AG09319 (cell line): ENCODE measurements at places on chromosomes 2 and 18.

GRCh38 chr18:45415614-45416013 lies 199.7 kb upstream of the SLC14A2 start:
- no peak for DNase-seq

DNA sequence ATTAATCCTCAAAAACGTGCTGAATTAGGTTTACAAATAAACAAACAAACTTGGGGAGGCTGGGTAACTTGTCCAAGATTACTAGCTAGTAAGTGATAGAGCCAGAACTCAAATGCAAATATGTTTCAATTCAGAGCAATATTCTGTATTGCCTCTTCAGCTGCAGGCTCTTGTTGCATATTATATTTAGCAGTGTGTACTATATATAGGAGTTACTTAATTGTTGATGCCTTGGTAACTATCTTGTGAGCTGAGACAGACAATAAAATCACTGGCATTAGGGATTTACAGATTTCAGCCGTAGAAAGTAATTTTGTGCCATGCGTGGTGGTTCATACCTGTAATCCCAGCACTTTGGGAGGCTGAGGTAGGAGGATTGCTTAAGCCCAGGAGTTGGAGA lies 10.2 kb upstream of the ANKRD12 start:
- no peak for DNase-seq

- DNase-seq = no peak
Observed at GRCh38 chr2:238652771-238653157, 195.1 kb upstream of the TWIST2 start.

DNA sequence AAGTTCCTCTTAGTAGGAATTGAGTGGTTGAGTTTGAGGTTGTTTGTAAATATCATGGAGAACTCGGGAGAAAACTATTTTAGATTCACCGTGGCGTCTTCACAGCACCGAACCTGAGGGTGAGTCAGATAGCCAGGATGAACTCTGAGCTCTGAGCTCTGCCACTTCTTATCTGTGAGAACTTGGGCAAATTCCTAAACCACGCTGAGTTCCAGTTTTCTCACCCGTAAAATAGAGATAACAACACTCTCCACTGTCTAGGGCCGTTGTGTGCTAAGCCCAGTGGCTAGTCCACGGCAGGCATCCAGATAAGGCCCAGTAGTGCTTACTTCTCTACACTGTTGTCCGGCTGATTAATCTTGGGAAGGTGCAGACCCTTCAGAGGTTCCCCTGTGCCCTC lies 7.0 kb downstream of the KIF5C start:
- DNase-seq = no peak

DNA sequence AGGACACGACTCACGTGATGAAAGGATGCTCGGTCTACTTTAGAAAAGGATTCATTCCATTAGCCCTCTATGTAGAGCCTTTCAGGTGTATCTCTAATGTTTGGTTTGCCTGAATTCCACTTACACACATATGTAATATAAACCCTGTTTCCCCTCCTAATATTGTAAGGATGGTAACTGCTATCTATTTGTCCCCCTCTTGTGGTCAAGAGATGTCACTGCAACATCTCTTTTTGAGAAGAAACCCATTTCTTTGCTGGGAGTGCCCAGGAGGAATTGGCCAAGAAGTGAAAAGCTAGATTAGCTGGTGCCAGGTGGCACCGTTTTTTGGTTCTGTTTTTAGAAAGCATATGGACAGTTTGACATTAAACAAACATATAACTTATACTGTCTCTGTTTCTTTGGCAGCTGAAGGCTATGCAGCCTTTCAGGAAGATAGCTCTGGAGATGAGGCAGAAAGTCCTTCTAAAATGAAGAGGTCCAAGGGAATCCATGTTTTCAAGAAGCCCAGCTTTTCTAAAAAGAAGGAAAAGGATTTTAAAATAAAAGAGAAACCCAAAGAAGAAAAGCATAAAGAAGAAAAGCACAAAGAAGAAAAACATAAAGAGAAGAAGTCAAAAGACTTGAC lies 41.2 kb downstream of the RALBP1 start:
- no peak for DNase-seq

DNA sequence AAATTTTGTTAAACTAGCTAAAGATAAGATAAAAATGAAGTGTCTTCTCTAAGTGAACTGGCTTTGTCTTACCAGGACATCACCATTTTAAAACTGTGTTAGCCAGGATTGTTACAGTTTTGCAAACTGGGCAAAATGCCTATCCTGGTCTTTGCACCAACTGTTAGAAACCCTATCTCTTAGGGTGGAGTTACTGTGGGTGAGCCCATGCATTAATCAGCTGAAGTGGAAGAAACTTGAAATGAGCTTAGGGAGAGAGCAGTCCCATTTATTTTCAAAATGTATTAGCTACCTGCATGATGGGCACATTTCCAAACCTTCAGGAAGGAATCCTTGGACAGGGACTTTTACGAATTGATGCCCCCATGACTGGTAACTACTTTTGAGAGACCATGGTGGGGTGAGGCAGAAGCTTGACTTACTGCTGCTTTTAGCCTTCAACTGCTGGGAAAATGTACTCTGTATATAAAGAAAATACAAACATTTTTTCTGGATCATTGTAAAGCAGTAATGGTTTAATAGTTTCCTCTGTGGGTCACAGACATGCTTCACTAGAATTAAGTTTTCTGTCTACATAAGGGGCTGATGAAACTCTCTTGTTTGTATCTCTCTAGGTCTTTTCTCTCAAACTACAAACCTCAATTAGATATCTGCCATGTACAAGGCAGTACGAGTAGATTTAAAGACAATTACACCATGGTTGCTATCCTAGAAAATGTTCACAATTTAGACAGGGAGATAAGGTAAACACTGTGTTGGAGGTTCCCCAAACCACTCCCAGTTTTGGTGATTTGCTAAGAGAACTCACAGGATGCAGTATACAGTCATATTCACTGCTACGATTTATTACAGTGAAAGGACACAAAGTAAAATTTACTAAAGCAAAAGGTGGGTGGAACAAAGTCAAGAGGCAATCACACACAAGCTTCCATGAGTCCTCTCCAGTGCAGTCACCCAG lies 321.4 kb upstream of the MMADHC start:
- peak; percentile 22 for DNase-seq

GRCh38 chr2:237909801-237910475 lies 50.5 kb downstream of the RAMP1 start:
- DNase-seq = no peak

- no peak for DNase-seq
Observed at GRCh38 chr2:175195012-175195411, 13.5 kb upstream of the ATP5MC3 start.

DNA sequence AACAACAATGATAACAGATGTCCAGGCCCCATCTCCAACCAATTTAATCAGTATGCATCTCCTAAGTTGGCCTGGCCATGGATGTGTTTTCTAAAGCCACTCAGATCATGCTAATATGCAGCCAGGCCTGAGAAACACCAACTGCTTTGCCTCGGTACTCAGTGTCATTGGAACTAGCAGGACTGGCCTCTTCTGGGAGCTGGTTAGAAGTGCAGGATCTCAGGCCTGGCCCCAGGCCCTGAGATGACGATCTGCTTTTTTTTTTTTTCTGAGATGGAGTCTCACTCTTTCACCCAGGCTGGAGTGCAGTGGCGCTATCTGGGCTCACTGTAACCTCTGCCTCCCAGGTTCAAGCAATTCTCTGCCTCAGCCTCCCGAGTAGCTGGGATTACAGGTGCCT lies 69.1 kb downstream of the IRS1 start:
- DNase-seq = no peak

DNA sequence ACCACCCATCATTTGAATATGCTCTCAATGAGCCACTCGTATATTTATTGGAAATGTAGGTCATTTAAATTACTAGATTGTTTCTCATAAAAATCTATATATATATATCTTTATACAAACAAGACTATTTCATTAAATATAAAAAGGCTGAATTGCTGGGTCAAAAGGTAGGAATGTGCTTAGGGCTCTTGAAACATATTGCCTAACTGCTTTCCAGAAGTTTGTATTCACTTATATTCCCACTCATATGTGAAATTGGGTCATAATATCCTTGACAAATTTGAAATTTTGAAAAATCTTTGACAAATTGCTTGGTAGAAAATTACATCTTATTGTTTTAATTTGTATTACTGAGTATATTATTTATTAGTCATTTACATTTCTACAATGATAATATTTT lies 999.8 kb upstream of the CDH2 start:
- DNase-seq = no peak

DNA sequence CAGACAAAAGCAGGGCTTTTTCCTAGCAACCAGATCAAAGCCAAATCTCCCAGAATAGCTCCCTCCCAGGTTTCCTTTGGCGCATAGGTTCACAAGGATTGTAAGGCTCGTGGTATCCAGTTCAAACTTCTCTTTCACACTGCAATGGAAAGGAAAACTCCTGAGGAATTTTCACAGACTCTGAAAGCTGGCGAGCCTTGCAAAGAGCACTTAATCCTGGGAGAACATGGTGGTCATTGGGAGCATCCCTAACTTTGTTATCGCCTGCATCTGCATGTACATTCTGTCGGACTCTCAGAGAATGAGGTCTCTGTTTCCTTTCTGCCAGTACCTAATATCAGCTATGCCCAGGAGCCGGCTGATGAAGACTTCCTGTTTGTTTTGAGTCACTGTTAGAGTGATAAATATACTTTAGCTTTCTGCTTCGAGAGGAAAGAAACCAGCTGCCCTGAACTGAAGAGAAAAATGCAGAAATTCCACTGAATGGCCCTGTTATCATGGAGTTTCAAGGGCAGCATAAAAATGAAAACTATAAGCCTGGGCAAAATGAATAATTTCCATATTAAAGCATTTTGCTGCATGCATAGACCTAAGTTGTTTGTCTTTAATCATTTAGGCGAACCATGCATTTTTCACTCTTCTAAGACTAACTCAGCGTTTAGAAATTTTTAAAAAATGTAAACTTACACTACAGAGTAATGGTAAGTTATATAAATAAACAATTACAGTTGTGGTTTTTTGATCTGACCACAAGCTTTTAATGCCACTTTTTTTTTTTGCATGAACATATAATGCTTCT lies 76.4 kb upstream of the ZEB2 start:
- no peak for DNase-seq

DNA sequence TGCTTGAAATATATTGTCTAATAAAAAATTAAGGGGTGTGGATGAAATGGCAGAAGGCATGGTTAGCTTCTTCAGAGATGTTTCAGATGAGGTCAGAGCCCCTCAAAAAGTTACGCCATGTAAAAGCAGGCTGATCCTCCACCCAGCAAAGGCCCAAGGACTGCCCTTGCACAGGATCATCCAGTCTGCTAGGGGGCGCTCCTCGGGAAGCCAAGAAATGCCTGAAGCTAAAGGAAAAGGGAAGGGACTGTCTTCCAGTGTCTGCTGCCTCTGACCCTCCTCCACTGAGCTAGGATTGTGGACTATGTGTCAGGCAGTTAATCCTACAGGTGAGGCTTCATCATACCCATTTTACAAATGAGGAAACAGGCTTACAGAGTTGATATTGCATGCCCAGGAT lies 33.8 kb upstream of the TEX51 start:
- no peak for DNase-seq

- DNase-seq = no peak
Observed at GRCh38 chr18:32624182-32624723, 148.6 kb downstream of the KLHL14 start.

GRCh38 chr2:37625796-37626571 lies 45.5 kb downstream of the CDC42EP3 start:
- no peak for DNase-seq

DNA sequence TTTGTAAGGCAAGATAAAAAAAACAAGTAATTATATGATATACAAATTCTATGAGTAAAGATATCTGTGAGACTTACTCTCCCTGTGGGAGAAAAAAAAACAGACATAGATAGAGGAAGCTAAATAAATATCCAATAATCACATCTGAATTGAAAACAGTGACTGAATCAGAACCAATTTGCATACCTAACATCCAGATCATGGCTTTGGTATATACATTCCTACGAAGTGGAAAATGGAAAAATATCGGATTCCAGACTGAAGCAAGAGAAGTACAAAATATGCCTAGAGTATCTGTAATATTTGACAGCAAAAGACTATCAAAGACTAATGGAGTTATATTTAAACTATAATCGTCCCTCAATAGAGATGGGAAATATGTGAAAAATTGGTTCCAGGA lies 1108.1 kb upstream of the CHAC2 start:
- DNase-seq = no peak

DNA sequence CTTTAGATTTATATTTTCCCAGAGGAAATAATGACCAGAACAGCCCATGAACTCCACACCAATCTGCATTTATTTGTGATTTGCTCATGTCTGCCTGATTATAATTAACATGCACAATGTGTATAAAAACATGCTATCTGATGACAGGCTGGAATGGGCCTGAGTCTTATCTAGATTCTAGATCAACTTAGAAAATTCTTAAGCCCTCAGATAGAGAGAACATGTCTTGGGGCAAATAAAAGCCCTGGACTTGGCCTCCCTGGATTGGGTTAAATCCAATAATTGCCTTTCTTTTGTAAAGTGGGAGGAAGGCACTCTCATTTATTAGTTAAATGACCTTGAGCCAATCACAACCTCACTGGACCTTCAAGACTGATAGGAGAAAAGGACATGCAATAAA lies 61.8 kb downstream of the EVA1A start:
- no peak for DNase-seq

DNA sequence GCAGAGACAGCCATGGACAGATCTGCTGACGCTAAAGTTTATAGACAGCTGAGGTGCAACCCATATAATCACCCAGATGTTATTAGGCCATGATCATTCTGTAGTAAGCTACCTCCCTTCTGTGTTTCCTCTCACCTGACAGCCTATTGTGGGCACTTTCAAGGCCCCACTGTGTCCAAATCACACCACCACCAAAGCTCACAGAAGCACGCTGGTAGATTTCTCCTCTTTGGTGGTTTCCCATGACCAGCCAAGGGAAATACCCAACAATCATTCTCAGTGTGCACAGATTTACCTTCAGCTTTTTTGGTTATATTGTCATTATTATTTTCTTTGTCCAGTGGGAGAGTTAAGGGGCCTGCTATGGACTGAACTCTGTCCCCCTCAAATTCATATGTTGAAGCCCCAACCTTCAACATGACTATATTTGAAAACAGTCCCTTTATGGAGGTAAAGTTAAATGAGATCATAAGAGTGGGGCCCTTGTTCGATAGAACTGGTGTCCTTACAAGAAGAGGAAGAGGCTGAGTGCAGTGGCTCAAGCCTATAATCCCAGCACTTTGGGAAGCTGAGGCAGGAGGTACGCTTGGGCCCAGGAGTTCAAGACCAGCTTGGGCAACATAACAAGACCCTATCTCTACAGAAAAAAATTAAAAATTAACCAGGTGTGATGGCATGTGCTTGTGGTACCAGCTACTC lies 74.0 kb upstream of the MSH6 start:
- no peak for DNase-seq

- no peak for DNase-seq
Observed at GRCh38 chr18:45353530-45353929, 261.7 kb upstream of the SLC14A2 start.

- no peak for DNase-seq
Observed at GRCh38 chr2:236525411-236525997, 44.1 kb upstream of the ACKR3 start.

GRCh38 chr2:152418688-152419087 lies 83.7 kb downstream of the FMNL2 start:
- DNase-seq = no peak

GRCh38 chr2:20965221-20965620 lies 78.7 kb downstream of the APOB start:
- DNase-seq = no peak
